Adrenal gland (tissue), 19 donors: ENCODE measurements at places on chromosomes 2 and 18.

DNA sequence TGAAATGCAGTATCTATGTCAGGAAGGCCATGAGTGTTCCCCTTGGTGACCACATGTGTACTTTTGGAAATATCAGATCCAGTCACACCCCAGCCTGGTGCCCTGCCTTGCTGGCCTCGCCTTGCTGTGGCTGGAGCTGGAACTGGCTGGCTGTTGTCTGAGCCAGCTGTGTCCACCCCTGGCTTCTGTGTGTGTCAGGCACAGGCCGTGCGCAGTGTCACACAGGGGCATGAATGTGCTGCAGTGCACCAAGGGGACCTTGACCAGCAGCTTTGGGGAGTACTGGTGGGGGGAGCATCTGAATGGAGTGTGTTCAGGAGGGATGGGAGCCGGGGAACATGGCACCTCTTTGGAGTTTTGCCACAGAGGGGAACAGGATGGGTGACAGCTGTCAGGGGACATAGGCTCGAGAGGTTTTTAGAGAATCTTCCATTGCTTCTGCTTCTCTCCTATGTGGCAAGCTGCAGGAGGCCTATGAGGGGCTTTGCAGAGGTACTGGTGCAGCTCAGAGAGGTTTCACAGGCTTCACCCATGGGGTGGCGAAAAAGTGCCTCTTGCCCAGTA lies 44.7 kb upstream of the FAHD2A start:
- peak; percentile 3 for DNase-seq

DNA sequence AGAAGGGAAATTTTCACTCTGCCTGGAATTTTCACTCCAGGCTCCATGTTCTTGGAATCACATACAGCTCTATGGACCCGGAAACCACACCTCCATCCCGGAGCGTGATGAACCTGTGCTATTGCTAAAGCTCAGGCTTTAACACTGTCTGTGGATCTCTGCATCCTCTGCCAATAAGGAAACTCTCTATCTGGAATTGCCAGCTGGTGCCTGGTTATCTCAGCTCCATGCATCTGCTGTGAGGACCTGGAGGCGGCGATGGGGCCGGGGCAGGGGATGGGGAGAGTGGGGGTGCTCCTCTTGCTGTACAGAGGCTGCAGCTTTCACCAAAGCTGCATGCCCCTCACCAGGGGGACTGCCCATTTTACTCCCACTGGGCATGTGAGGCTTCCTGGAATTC lies 754.0 kb upstream of the SOX11 start:
- DNase-seq, result no peak

DNA sequence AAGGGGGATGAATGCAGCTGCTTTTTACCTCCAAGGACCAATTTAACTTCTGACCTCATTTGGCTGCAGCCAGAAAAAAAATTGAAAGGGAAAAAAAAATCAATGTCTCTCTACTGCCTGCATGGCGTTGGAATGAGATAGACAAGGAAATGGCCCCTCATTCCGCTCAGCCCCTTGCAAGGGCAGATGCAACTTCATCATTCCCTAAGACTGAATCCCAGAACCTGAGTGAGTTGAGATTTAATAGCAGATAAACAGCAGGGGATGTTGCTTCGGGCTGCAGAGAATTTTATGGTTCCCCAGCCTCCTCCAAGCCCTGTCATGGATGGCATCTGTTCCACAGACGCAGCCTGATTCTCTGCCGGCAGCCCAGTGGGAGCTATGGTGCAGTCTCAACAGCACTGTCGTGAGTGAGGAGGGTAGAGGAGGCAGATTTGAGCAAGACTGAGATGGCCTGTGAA lies 49.0 kb downstream of the CAPN13 start:
- DNase-seq, result no peak

- DNase-seq, result no peak
Observed at GRCh38 chr2:168565112-168565511, 109.0 kb downstream of the CERS6 start.

DNA sequence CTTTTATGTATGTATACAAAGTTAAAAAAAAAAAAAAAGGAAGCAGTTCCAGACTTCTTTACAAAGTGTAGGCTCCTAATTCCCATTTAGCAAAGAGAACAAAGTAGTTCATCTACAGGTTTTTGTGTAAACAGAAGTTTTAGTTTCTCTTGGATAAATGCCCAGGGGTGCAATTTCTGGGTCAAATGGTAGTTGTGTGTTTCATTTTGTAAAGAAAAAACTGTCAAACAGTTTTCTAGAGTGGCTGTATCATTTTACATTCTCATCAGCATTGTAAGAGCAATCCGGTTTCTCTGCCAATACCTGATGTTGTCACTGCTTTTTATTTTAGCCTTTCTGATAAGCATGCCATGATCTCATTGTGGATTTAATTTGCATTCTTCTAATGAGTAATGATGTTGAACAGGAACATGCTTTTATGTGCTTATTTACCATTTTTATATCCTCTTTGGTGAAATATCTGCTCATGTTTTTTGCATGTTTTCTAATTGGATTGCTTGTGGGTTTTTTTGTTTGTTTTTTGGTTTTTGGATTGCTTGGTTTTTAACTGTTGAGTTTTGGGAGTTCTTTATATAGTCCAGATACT lies 16.6 kb upstream of the PSME4 start:
- no peak for DNase-seq

DNA sequence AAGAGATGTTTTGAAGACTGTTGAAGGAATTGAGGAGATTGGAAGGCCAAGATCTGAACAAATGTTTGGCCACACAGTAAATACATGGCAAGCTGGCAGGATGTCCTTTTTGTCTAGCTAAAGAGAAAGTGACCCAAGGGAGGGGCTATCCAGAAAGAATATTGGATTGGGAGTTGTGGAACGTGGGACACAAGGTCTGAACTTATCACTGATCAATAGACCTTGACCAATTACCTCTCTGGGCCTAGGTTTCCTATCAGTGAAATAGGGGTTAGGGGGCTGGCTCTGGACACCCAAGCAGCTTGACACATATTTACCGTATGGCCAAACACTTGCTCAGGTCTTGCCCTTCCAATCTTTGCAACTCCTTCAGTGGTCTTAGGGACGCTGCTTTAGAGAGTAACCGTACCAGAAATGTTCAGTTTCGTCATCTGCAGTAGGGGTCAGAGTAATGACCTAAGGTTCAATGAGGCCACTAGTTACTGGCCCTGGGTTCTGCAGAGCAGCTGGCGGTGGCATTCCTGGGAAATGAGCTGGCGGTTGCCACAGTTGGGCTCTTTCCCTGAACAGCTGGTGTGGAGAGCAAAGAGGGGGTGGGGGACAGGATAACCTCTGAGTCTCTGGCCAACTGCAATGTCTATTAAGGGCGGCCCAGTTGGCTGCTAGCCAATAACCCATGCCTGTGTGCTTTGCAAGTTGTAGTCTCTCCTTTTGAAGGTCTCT lies 70.1 kb upstream of the STPG4 start:
- DNase-seq, result peak; percentile 92
